Activated CD8-positive, alpha-beta memory T cell treated with anti-CD3 and anti-CD28 coated beads for 24 hours (primary cell): ENCODE measurements at places on chromosomes 3 and 15.

DNA sequence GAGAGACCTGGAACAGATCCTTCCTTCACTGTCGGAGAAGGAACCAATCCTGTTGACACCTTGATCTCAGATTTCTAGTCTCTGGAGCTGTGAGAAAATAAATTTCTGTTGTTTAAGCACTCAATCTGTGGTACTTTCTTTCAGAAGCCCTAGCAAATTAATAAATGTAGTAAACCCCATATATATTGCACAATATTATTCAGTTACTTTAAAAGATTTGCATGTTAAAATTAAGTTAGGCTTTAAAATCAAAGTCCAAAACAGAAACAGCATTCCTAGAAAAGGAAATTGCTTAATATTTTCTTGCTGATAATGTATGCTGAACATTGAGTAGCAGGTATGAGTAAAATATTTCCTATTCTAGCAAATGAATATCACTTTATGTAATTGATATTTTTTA, 113.2 kb downstream of the LEKR1 start:
- DNase-seq, result no peak

DNA sequence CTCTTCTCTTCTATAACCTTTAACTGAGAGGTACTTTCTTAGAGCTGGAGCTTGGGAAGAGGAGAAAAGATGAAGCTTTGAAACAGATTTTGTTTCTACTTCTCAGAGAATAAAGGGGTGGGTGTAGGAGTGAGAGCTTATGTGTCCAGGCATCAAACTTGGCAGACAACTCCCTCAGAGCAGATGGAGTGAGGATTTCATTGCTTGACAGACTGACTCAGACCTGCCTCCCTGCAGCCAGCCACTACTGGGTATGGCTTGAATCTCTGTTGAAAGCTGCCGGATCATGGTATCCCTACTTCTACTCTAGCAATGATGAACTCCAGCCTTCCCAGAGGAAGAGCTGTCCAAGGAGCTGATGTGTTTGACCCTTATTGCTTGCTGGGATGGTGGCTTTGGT, 36.7 kb downstream of the SYN2 start:
- no peak for DNase-seq

DNA sequence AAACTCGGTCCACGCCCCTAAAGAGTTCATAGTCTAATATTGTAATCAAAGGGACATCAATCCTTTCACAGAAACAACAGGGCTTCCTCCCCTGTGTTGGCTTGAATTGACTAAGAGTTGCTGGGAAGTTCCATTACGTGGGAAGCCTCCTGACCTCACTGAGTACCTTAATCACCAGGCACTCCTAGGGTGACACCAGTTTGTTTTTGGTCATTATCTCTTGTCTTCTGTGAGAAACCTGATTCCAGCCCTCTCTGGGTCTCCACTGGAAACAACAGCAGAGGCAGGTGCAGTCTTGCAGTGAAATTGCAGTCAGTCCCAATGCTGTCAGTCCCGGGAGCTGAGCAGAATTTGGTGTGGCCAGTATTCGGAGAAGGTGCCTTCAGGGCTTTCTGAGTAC, 55.4 kb downstream of the BOC start:
- no peak for DNase-seq

- no peak for DNase-seq
Observed at GRCh38 chr3:42062464-42062863, 28.7 kb upstream of the TRAK1 start.

DNA sequence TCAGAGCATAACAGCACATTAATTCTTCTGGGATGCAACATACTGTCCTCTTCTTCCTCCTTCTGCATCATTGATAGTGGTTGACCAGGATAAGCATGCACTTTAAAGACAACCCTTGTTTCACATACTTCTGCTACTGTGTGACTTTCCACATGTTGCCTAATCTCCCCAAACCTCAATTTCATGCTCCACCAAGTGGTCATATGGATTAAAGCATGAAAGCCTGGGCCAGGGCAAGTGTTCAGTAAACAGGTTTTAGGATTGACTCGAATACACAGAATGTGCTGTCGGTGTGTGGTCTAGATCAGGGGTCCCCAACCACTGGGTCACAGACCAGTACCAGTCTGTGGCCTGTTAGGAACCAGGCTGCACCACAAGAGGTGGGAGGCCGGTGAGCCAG, 22.5 kb upstream of the BFSP2 start:
- DNase-seq, result no peak

- no peak for DNase-seq
Observed at GRCh38 chr3:28846971-28847478, 433.8 kb upstream of the RBMS3 start.

GRCh38 chr3:194277786-194278130, 73.4 kb downstream of the CPN2 start:
- DNase-seq, result no peak

DNA sequence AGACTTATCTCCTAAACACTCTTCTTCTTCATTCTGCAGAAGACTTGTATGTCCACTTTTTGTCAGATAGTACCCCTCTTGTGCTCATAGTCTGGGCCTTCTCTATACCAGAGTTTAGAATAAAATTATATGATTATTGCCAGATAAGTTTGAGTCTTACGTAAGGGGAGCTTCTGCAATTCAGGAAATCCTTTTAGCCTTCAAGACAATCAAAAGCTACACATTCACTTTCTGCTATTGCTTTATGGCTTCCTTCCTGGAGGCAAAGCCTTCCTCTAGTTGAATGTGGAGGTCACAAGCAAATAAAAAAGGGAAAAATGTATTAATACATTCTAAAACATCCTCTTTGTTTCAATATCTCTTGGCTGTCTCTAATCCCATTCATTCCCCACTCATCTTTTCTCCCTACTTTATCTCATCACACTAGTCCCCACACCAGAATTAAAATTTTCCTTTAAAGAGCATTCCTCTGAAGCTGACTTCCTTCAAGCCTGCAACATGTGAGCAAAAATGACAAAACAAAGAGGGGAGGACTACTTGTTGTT, 186.8 kb downstream of the CPNE4 start:
- no peak for DNase-seq

- DNase-seq, result peak; percentile 80
Observed at GRCh38 chr3:126522363-126522788, 1.6 kb upstream of the CHST13 start.
